Islet precursor cell (in vitro differentiated cells): ENCODE measurements at places on chromosomes 6 and 20.

DNA sequence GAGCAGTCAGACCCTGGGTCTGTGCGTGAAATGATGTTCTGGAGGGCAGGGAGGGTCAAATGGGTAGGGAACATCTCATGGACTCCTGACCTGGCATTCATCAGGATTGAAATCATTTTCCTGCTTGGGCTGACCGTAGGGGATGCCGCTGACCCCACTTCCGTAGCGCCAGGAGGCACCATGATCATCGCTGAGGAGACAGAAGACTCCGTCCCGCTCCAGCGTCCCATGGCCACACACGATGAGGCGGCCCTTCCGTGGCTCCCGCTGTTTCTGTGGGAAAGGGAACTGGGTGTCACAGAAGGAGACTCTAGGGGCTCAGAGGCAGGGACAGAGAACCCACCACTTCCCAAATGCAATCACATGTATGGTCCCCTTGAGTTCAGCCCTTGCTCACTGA, 2.3 kb downstream of the NEU1 start:
- no peak for DNase-seq

- no peak for DNase-seq
Observed at GRCh38 chr6:3727036-3727435, 24.5 kb downstream of the PXDC1 start.

DNA sequence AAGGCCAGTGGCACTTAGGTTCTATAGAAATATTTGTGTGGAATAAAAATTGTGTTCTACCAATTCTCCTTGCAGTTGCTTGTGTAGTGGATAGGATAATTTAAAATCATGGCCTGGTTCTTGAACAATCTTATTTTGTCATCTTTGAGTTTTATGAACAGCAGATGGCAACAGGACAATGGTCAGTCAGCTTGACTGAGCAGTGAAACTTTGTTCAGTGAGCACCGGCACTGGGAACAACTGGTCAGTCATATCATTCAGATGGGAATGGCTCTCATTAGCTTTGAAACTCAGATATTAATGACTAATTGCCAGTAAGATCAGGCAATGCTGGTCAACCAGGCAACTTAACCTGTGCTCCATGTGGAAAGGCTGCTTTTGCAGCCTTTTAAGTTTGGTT, 129.2 kb downstream of the BCKDHB start:
- no peak for DNase-seq

DNA sequence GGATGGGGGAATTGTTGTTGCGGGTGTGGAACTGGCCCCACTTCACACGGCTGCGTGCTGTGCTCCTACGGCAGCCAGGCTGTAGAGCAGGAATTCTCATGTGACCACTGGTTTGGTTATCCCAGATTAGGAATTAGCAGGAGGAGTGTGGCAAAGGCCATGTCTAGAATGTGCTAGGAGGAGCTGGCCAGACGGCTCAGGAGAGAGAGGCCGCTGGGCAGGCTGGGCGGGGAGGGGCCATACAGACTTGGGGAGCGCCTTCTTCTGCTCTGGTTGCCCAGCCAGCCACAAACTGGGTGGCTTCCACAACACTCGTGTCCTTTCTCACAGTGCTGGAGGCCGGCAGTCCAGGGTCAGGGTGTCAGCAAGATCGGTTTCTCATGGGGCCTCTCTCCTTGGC, 245.0 kb upstream of the QKI start:
- no peak for DNase-seq

DNA sequence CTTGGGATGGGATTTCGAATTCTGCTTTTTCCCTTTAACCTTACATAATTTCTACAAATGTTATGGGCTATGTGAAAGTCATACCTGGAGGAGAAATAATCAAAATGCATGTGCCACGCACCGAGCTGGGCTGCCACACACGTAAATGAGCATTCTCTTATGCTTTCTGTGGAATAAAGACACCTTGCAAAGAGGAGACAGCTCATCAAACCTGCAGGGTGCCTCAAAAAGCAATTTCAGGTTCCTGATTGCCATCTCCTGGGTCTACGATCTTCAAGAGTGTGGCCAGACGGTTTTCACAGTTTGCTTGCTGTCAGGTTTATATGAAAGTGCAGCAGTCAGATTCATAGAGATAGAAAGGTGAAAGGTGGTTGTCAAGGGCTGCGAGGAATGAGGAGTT, 36.6 kb downstream of the DUSP22 start:
- no peak for DNase-seq

GRCh38 chr6:56024931-56025330, 149.5 kb upstream of the BMP5 start:
- DNase-seq = no peak
